ENCODE measurements at places on chromosomes 2 and 18. TPM values are rescaled to one million over a fixed set of nuclear protein-coding genes. Genes with fewer than 3 reads are reported as not detected.
A peak's percentile ranks its signal among the peaks of the same experiment; 100 is the strongest.

GRCh38 chr18:59719544-59720181, 22.4 kb upstream of the CCBE1 start:
- H3K4me1 ChIP-seq: peaks cover 59% of the 10 kb centered on the region
- peak overlapping the region; percentile 79 for H3K27ac ChIP-seq
- no peaks in the 10 kb centered on the region for H3K27me3 ChIP-seq
- H3K36me3 ChIP-seq: no peaks in the 10 kb centered on the region

- H3K4me3 ChIP-seq: peak within 1 kb of the TSS; percentile 82
- DNase-seq: peak; percentile 85
- no peaks in the 10 kb centered on the region for H3K36me3 ChIP-seq
- peak within 1 kb of the TSS; percentile 75 for H3K27ac ChIP-seq
- H3K27me3 ChIP-seq: no peaks in the 10 kb centered on the region
- peaks cover 49% of the 10 kb centered on the region for H3K4me1 ChIP-seq
Measured at GRCh38 chr18:77132369-77133050, at the start of gene MBP. Gene MBP (minus strand): TSS chr18:77132783. CDS start chr18:77105261, 27,522 bp downstream.

- no peak for DNase-seq
- H3K36me3 ChIP-seq: no peaks in the 10 kb centered on the region
- H3K4me1 ChIP-seq: no peaks in the 10 kb centered on the region
- H3K27ac ChIP-seq: no peak overlapping the region
Measured at GRCh38 chr2:221676566-221677172, 104.6 kb upstream of the EPHA4 start.

GRCh38 chr2:179467111-179467510, 202.5 kb upstream of the SESTD1 start:
- no peaks in the 10 kb centered on the region for H3K36me3 ChIP-seq
- H3K4me3 ChIP-seq: no peak overlapping the region
- H3K27ac ChIP-seq: no peak overlapping the region

GRCh38 chr2:191148791-191149190, 2.0 kb downstream of the STAT4 start:
- H3K4me3 ChIP-seq: no peak overlapping the region
- DNase-seq: no peak
- H3K4me1 ChIP-seq: peaks cover 10% of the 10 kb centered on the region
- no peaks in the 10 kb centered on the region for H3K36me3 ChIP-seq

DNA sequence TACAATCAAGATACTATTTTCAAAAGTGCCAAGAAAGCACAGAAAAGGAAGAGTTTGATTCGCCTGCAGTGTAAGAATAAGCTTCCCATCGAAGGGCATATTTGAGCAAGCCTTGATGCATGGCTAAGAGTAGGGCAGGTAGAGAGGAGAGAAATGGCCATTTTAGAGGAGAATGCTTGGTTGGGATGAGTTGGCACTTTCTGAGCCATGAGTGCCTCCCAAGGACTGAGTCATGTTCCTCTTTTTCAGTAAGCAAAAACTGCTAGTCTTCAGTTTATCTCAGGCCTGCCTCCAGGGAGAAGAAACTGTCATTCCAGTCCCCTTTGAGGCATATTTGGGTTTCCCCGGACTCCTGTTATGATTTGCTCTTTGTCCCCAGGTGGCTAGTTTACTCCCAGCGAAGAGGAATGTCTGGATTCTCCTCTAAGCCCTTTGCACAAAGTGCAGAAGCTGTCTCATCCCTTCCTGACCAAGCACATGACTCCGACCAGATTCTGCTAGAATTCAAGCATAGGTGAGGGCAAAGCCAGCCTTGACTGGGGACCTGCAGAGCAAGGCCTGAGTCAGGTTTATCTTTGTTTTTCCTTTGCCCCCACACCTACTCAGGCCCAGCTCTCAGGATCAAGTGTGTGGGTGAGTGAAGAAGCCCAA, 115.2 kb downstream of the TTC32 start:
- no peak for DNase-seq
- no peaks in the 10 kb centered on the region for H3K36me3 ChIP-seq
- no peaks in the 10 kb centered on the region for H3K27me3 ChIP-seq
- peak overlapping the region; percentile 71 for H3K27ac ChIP-seq
- H3K4me1 ChIP-seq: peaks cover 32% of the 10 kb centered on the region

- peaks cover 10% of the 10 kb centered on the region for H3K4me1 ChIP-seq
- no peaks in the 10 kb centered on the region for H3K36me3 ChIP-seq
- no peak for DNase-seq
- peaks cover 90% of the 10 kb centered on the region for H3K27me3 ChIP-seq
- H3K27ac ChIP-seq: no peak overlapping the region
Measured at GRCh38 chr2:222287862-222288479, 10.8 kb downstream of the PAX3 start.

GRCh38 chr2:177180269-177181000, 32.2 kb upstream of the HNRNPA3 start:
- DNase-seq: no peak
- H3K27ac ChIP-seq: no peak overlapping the region
- H3K4me3 ChIP-seq: no peak overlapping the region
- peaks cover 6% of the 10 kb centered on the region for H3K27me3 ChIP-seq
- H3K36me3 ChIP-seq: no peaks in the 10 kb centered on the region
- peaks cover 5% of the 10 kb centered on the region for H3K4me1 ChIP-seq

DNA sequence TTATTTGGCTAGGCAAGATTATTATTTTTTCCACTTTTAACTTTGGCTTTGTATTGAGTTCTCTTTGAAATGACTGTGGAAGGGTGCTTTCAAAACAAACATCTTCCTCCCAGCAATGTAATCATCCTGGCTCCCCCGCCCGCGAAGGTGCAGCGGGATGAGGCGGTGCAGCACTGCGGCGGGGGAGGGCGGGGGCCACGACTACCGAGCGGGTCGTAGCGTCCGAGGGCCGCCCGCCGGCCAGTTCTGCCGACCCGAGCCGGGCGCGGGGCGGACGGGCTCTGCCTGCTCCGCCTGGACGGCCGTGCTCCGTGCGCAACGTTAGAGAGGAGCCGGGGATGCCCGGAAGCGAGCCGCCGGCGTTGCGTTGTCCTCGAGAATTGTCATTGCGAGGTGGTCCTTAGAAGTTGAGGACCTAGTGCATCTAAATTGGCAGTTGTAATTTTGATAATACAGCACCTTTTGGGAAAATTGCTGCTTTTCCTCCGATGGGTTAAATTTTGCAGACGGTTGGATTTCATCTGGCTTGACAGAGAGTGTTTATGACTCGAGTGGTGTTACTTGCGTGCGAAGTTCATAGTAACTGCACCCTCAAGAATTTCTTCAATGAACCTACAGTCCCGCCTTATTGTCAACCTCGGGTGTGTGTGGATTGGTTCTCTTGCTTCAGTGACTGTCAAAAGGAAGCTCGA, 1.1 kb downstream of the EPC2 start:
- no peaks in the 10 kb centered on the region for H3K36me3 ChIP-seq
- H3K27ac ChIP-seq: peak overlapping the region; percentile 99
- DNase-seq: peak; percentile 84
- peak overlapping the region; percentile 84 for H3K4me3 ChIP-seq
- peaks cover 2% of the 10 kb centered on the region for H3K27me3 ChIP-seq

- no peak overlapping the region for H3K27ac ChIP-seq
- peak; percentile 32 for DNase-seq
Measured at GRCh38 chr2:113041871-113042270, 10.8 kb downstream of the IL36B start.

- no peak overlapping the region for H3K4me3 ChIP-seq
- no peak for DNase-seq
- H3K27ac ChIP-seq: no peak overlapping the region
- peaks cover 3% of the 10 kb centered on the region for H3K36me3 ChIP-seq
- no peaks in the 10 kb centered on the region for H3K27me3 ChIP-seq
Measured at GRCh38 chr18:79953971-79954651, 2.7 kb upstream of the SLC66A2 start.

GRCh38 chr2:83844490-83844889, 614.6 kb downstream of the SUCLG1 start:
- no peak for DNase-seq
- no peak overlapping the region for H3K4me3 ChIP-seq
- H3K36me3 ChIP-seq: no peaks in the 10 kb centered on the region
- H3K27ac ChIP-seq: no peak overlapping the region
- no peaks in the 10 kb centered on the region for H3K4me1 ChIP-seq
- H3K27me3 ChIP-seq: no peaks in the 10 kb centered on the region

DNA sequence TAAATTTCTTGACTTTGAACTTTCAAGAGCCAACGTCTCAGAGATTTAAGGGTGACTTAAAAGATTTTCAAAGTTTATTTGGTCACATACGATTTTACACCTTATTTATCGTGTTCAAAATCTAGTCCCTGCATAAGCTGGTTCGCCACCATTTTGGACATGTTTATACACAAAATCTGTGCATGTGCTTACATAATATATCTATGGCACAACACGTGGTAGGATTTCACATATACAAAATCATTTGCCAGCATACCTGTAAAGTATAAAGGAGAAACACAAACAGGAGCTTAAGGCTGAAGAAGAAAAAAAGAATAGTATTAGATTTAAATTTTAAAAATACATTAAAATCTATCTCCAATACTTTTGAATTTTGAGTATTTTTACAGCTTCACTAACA, 190.0 kb upstream of the KYNU start:
- H3K4me1 ChIP-seq: peaks cover 7% of the 10 kb centered on the region
- H3K27me3 ChIP-seq: no peaks in the 10 kb centered on the region
- no peak overlapping the region for H3K4me3 ChIP-seq
- no peak for DNase-seq

GRCh38 chr18:24333084-24333483, 64.5 kb downstream of the OSBPL1A start:
- H3K4me3 ChIP-seq: no peak overlapping the region
- no peak for DNase-seq
- H3K36me3 ChIP-seq: peaks cover 8% of the 10 kb centered on the region
- no peaks in the 10 kb centered on the region for H3K27me3 ChIP-seq
- H3K4me1 ChIP-seq: no peaks in the 10 kb centered on the region

DNA sequence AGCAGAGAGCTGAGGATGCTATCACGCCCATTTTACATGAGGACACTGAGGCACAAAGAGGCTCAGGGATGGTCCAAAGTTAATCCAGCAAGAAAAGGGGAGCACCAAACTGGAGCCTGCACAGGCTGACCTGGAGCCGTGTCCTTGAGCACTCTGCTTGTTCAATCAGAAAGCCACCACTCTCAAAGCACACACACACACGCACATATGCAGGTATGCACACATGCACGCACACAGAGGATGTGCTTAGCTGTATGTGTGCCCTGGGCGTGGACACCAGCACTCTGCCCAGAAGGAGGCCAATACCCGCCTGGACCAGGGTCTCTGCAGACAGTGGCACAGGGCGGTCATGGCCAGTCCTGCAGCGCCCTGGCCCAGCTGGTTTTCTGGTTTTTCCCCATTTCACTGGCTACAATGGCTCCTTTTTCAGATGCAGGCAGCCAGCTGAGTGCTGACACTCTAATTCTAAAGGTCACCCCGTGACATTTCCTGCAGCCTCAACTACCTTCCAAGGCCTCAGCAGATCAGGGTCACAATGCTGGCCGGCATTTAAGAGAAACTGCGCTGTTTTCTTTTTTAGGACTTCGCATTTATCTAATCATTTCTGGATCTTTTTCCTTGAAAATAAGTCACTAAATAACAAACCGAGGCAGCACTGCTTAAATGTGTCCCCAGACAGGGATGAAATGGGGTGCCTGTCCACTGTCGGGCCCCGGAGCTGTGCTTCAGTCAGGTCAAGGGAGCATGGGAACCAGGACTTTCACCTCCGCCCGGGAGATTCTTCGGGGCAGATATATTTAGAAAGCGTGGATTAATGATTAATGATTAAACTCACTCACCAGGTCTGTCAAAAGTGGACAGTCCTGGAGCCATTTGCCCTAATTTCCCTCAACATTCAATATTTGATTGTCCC, 104.5 kb downstream of the HDAC4 start:
- no peak overlapping the region for H3K27ac ChIP-seq
- peaks cover 28% of the 10 kb centered on the region for H3K4me1 ChIP-seq
- H3K27me3 ChIP-seq: no peaks in the 10 kb centered on the region

GRCh38 chr2:202043475-202043874, 9.8 kb downstream of the FZD7 start:
- no peak for DNase-seq
- H3K4me1 ChIP-seq: no peaks in the 10 kb centered on the region
- H3K4me3 ChIP-seq: no peak overlapping the region
- peaks cover 4% of the 10 kb centered on the region for H3K27me3 ChIP-seq
- H3K36me3 ChIP-seq: peaks cover 7% of the 10 kb centered on the region

DNA sequence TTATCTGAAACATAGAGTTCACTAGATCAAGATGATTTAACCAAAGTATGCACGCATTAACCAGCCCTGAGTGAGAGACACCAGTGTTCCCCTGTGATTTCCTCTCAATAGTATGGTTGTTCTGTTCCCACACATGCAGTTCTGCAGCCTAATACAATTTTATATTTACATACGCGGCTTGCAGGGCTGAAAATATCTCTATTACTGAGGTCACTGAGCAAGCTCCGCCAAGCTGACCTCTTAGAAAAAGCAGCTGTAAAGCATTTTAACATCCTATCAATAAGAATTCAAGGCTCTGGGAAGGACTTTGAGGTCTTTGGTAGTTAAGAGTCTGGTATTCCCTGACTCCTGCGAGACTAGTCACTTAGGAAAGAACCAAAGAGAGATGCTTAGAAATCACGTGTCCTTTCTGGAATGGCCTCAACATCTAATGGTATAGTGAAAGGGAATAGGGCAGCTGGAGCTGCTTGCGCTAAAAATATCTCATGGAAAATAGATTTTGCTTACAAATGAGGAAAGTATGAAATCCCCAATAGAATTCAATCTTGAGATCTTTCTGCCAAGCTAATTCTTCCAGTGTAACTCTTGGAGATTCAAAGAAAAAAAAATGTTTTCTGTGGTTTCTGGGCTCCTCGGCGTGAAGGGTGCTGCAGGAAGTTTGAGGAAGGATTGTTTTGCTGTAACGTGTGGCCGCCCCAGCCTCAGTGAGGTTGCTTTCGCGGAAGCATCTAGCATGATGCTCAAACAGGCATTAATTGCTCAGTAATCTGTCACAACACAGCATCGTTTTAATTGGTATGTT, 59.2 kb downstream of the DOCK10 start:
- H3K4me1 ChIP-seq: peaks cover 38% of the 10 kb centered on the region
- peak overlapping the region; percentile 94 for H3K27ac ChIP-seq
- H3K27me3 ChIP-seq: no peaks in the 10 kb centered on the region

DNA sequence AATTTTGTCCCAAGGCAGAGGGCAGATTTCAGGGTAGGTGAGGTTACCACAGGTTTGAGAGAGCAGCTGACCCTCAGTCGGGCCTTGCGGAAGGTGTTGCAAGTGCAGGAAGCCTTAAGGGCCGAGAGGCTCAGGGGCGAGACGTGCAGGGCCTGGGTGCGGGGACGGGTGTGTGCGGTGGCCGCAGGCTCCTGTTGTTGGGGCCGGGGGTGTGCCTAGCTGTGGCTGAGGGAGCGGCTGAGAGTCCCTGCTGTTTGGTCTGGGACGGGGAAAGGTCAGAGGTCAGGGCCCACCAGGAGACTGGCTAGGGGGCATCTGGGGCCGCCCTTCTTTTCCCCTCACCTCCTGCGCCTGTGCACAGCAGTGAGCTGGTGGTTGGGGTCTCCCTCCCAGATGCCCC, 52.5 kb downstream of the NTSR2 start:
- H3K4me1 ChIP-seq: no peaks in the 10 kb centered on the region
- H3K27ac ChIP-seq: no peak overlapping the region

Gene LYPD6
- total RNA-seq: 2.1 TPM

Gene DLX1
- 25.2 TPM for total RNA-seq

Gene LOXHD1
- not detected for total RNA-seq

Gene L3MBTL4
- 0.59 TPM for total RNA-seq

Gene SLC16A14
- total RNA-seq: 21.6 TPM

Gene ANKRD23
- total RNA-seq: 4.4 TPM

Gene SAG
- total RNA-seq: not detected

Gene CXCR1
- total RNA-seq: not detected

Data from osteocyte (in vitro differentiated cells).